ENCODE measurements at places on chromosomes 16 and 17.
A peak's percentile ranks its signal among the peaks of the same experiment; 100 is the strongest.

- peak; percentile 31 for DNase-seq
These were observed 1.2 kb downstream of the ASGR1 start for GRCh38 chr17:7177954-7178477.

- no peak for DNase-seq
These were observed 14.0 kb upstream of the TEX2 start for GRCh38 chr17:64276961-64277505.

GRCh38 chr16:80666378-80667250 lies 125.8 kb downstream of the DYNLRB2 start:
- DNase-seq: no peak

GRCh38 chr17:67238991-67239390 lies 6.0 kb downstream of the HELZ start:
- no peak for DNase-seq

DNA sequence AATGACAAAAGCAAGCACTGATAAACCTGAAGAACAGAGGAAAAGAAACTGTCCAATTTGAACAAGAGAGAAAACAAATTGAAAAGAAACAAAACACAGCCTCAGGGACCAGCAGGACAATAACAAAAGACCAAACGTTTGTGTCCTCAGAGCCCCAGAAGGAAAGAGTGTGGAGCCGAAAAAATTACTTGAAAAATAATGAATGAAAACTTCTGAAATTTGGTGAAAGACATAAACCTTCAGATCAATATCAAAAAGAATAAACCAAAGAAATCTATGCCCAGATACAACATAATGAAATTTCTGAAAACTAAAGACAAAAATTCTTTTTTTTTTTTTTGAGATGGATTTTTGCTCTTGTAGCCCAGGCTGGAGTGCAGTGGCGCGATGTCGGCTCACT lies 45.6 kb downstream of the CCDC57 start:
- DNase-seq: no peak

DNA sequence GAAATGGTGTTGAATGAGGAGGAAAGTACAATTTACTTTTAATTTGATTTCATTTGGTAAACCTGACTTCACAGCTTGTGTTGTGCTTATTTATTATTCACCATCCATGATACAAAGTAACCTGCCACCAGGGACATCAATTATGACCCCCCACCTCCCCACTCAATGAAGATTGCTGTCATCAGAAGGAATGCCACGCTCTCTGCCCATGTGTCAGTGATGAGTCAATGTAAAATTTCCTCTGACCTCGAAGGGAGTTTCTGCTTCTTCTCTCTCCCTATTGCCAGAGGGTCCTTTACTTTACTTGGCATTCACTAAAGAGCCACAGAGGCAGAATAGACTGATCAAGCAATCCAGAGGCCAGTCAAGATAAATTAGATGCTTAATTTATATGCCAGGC lies 759.7 kb downstream of the CDH11 start:
- no peak for DNase-seq

All from endothelial cell (in vitro differentiated cells).